ENCODE measurements at places on chromosomes 13 and 19. TPM values are rescaled to one million over a fixed set of nuclear protein-coding genes. Genes with fewer than 3 reads are reported as not detected.
A peak's percentile ranks its signal among the peaks of the same experiment; 100 is the strongest.

The ARHGEF7 gene
- 117 TPM for total RNA-seq

The AP1M2 gene
- 2.3 TPM for total RNA-seq

The ARGLU1 gene
- 112 TPM for total RNA-seq

The ZNF675 gene
- total RNA-seq: 2.0 TPM

The FAM216B gene
- not detected for total RNA-seq

The C19orf38 gene
- total RNA-seq: 2.4 TPM

The SELENOV gene
- total RNA-seq: not detected

The ATP4B gene
- not detected for total RNA-seq

The SLC6A16 gene
- 2.4 TPM for total RNA-seq

- H3K27me3 ChIP-seq: no peaks in the 10 kb centered on the region
- peaks cover 86% of the 10 kb centered on the region for H3K36me3 ChIP-seq
- no peak for DNase-seq
- no peak overlapping the region for H3K4me3 ChIP-seq
- H3K4me1 ChIP-seq: no peaks in the 10 kb centered on the region
- no peak overlapping the region for H3K27ac ChIP-seq
These were observed 8.0 kb downstream of the LENG1 start for GRCh38 chr19:54151362-54152035.

DNA sequence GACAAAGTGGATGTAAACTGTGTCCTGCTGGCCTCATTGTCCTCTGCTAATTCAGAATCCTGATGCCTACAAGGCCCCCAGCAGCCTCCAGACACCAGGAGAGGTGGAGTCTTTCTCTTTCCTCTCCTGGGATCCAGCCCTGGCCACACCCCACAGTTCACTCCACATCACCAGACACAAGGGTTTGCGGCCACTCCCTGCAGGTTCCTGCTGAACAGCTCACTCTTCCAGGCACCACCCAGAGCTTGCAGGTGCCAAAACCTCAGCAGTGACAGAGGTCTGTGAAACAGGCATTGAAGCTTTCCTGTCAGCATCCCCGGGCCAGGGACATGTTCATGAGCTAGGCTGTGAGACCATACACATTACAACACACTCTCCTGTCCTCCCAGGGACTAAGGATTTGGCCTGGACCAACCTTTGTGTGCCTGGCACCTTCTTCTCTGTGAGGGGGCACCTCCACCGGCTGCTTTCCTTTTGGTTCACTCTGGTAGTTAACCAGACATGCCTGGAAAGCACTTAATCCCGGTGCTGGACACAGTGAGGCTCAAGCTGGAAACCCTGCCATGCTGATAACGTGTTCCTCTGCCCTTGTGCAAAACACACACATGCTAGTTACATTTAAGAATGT lies 11.1 kb upstream of the ATP12A start:
- no peak for DNase-seq
- no peaks in the 10 kb centered on the region for H3K27me3 ChIP-seq
- no peaks in the 10 kb centered on the region for H3K36me3 ChIP-seq
- H3K4me3 ChIP-seq: no peak overlapping the region
- H3K4me1 ChIP-seq: peaks cover 4% of the 10 kb centered on the region
- H3K27ac ChIP-seq: no peak overlapping the region

GRCh38 chr13:42211704-42212464 lies 60.1 kb upstream of the AKAP11 start:
- no peak overlapping the region for H3K27ac ChIP-seq
- no peaks in the 10 kb centered on the region for H3K4me1 ChIP-seq
- DNase-seq: no peak
- no peak overlapping the region for H3K4me3 ChIP-seq

DNA sequence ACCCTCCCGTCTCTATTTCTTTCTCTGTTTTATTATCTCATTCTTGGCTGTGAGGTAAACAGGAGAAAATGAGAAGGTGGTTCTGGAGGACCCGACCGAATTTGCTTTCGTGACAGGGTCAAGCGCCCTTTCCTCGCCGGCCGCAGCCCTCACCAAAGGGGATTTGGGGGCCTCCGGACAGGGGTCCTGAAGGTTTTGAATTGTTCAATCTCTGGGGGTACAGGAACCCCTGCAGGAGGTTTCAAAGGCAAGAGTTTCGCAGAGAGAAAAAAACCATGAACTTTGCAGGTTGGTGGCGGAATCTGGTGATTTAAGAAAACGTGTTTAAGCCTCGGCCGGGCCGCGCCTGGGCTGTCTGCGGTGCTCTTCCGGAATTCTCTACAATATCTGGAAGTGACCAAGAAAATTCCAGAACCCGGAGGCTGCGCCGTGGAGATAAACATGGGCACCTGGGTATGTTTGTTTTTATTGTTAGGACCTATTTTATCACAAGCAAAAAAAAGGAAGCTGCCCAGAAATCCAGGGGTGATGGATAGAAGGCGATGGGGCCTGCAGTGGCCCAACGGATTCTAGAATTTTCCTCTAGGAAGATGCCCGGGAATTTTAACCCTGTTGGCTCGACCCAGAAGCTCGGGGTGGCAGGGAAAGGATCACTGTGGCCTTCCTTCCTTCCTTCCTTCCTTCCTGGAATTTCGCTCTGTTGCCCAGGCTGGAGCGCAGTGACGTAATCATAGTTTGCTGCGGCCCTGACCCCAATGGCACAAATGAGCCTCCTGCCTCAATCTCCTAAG lies 14.2 kb upstream of the PTBP1 start:
- DNase-seq: no peak
- peaks cover 3% of the 10 kb centered on the region for H3K4me1 ChIP-seq
- no peak overlapping the region for H3K27ac ChIP-seq
- peak overlapping the region; percentile 38 for H3K4me3 ChIP-seq

DNA sequence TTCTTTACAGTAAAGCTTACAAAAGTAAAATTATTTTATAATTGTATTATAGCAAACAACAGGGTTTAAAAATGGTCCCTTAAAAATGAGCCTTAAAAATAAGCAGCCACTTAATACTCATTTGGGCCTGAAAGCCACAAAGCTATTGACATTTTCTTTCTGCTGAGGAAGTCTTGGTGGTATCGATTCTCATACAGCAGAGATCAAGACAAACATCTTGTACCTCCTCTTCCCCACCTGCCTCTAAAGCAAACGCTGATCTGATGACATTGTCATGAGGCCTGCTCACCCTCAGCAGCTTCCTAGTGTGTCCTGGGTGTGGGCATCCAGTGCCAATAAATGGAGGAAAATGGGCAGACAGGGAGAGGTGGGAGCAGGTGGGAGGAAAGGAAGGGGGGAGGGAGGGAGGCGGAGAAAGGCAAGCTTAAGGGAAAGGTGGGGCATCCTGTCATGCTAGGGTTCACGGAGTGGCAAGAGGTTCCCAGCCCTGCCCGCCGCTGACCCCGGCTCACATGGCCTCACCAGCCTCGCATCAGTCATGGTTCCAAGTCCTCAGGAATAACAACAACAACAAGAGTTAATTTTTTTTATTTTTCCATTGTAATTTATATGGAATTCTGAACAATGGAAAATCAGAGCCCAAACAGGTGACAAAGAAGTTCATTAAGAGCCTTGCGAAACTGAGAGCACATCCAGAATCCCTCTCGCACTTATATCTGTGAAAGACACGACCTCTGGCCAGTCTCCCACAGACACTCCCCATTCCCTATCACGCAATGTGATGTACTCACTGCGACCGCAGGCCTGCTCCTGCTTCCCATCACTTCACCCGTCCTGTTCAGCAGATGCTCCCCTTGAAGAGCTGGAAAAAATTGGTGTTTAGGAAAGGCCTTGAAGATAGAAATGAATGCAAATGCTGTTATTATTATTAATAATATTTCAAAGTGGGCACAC lies 15.1 kb upstream of the ATP11A start:
- no peaks in the 10 kb centered on the region for H3K36me3 ChIP-seq
- no peak for DNase-seq
- no peaks in the 10 kb centered on the region for H3K4me1 ChIP-seq
- no peaks in the 10 kb centered on the region for H3K27me3 ChIP-seq

DNA sequence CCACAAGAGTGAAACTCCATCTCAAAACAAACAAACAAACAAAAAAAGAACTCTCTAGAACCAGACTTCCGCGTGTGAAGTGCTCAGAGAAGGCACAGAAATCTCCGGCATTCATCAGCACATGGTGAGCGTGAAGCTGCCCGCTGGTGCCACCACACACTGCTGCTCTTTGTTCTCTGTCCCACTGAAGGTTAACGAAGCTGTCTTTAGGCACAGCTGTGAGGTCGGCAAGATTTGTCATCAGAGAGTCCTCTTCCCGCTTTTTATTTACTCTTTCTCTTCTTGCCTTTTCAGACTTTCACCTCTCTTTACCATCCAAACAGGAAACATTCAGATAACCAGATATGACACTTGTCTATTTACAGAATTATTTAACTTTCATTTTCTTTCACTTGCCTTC lies 115.2 kb upstream of the ARGLU1 start:
- H3K36me3 ChIP-seq: no peaks in the 10 kb centered on the region
- H3K27me3 ChIP-seq: no peaks in the 10 kb centered on the region
- H3K4me1 ChIP-seq: no peaks in the 10 kb centered on the region
- DNase-seq: no peak
- H3K4me3 ChIP-seq: no peak overlapping the region

DNA sequence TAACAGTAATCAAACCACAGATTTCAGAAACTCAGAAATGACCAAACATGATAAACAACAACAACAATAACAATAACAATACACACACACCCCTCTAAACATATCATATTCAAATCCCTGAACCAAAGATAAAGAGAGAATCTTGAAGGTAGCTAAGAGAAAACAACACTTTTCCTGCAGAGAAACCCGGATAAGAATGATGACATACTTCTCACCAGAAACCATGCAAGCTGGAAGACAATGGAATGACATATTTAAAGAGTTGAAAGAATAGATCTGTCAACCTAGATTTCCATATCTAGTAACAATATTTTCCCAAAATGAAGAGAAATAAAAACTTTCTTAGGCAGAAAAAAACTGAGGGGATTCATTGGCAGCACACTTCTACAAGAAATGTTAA lies 138.1 kb downstream of the LIG4 start:
- H3K4me3 ChIP-seq: no peak overlapping the region
- H3K36me3 ChIP-seq: no peaks in the 10 kb centered on the region
- H3K27me3 ChIP-seq: no peaks in the 10 kb centered on the region
- DNase-seq: no peak

DNA sequence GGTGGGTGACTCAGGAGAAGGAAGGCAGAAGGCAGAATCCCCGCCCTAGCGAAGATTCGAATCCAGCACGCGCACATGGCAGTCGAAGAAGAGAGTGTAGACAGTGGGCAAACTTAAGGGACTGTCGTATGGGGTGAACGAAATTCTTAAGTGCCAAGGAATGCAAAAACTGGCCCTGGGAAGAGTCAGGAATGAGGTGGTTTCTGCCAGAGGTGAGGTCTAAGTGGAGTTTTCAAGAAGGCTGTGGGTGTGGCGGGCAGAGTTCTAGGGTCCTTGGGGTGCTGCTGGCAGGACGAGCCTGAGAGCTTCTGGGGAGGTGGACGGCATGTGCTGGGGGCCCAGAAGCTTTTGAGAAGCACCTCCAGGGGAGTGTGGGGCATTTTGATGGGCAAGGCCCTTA lies 63.9 kb upstream of the RNF113B start:
- H3K27me3 ChIP-seq: no peaks in the 10 kb centered on the region
- no peaks in the 10 kb centered on the region for H3K36me3 ChIP-seq
- no peak for DNase-seq
- H3K4me1 ChIP-seq: no peaks in the 10 kb centered on the region

GRCh38 chr19:16462757-16463250 lies 9.0 kb downstream of the EPS15L1 start:
- no peak overlapping the region for H3K27ac ChIP-seq
- DNase-seq: no peak
- H3K4me3 ChIP-seq: no peak overlapping the region
- no peaks in the 10 kb centered on the region for H3K36me3 ChIP-seq
- no peaks in the 10 kb centered on the region for H3K27me3 ChIP-seq

DNA sequence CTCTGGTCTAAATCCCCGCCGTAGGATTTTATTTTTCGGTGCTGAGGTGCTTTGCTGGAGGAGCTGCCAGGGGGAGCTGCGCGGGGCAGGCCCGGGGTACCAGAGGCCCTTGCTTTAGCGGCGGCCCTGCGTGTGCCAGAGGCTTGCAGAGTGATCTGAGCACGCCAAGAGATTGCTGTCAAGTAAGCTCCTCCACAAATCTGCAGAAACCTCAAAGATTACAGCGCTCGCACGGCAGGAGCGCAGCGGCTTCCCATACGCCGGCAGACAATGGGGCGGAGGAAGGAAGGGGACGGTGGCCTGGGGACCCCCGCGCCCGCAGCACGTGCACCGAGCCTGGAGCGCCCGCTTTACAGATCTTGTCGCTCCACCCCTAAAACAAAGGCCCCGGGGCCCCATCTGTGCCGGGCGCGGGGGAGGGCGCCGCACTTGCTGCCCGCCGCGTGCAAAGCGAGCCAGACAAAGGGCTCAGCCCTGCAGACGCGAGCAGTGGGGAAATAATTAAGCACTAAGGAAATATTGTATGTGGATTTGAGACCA lies 9.1 kb upstream of the C19orf12 start:
- H3K27ac ChIP-seq: no peak overlapping the region
- H3K4me1 ChIP-seq: peaks cover 13% of the 10 kb centered on the region
- no peaks in the 10 kb centered on the region for H3K36me3 ChIP-seq
- H3K4me3 ChIP-seq: peak overlapping the region; percentile 64

- H3K27ac ChIP-seq: no peak overlapping the region
- H3K4me1 ChIP-seq: peaks cover 16% of the 10 kb centered on the region
- DNase-seq: no peak
- H3K27me3 ChIP-seq: no peaks in the 10 kb centered on the region
- H3K36me3 ChIP-seq: no peaks in the 10 kb centered on the region
These were observed 3.3 kb downstream of the CSNK1G2 start for GRCh38 chr19:1944088-1944915.

GRCh38 chr13:108375034-108375433 lies 105.5 kb downstream of the TNFSF13B start:
- no peak overlapping the region for H3K4me3 ChIP-seq
- DNase-seq: no peak
- no peaks in the 10 kb centered on the region for H3K27me3 ChIP-seq
- no peak overlapping the region for H3K27ac ChIP-seq
- H3K36me3 ChIP-seq: no peaks in the 10 kb centered on the region
- no peaks in the 10 kb centered on the region for H3K4me1 ChIP-seq

DNA sequence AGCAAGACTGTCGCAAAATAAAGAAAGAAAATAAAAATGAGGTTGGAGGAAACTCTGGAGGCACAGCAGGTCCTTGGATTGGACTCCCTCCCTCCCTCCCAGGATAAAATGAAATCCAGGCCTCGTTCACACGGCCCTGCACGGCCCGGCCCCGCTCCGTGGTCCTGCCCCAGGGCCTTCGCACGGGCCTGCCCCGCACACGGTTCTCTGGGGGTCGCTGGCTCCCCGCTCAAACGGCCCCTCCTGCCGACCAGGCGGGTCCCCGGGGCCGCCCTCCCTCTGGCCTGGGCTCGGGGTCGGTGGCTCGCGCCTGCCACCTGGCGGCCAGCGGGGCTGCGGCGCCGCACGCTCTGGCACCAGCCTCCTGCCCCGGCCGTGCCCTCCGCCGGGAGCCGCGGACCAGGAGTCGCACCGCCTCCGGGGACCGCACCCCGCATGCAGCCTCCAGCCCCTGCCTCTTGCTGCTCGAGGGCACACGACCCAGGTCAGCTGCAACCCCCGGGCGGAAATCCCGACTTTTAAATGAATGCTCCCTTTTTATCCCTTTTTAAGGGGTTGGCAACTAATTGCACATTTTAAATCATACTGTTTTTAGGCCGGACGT lies 1.5 kb upstream of the WDR18 start:
- peaks cover 12% of the 10 kb centered on the region for H3K4me1 ChIP-seq
- peak overlapping the region; percentile 48 for H3K4me3 ChIP-seq
- H3K27ac ChIP-seq: no peak overlapping the region
- H3K36me3 ChIP-seq: peaks cover 3% of the 10 kb centered on the region
- H3K27me3 ChIP-seq: no peaks in the 10 kb centered on the region
- DNase-seq: no peak

- DNase-seq: no peak
- no peaks in the 10 kb centered on the region for H3K27me3 ChIP-seq
These were observed 301.9 kb upstream of the OBI1 start for GRCh38 chr13:78960881-78961280.

GRCh38 chr19:38648769-38649304 lies 1.4 kb downstream of the ACTN4 start:
- peaks cover 23% of the 10 kb centered on the region for H3K4me1 ChIP-seq
- DNase-seq: no peak
- H3K36me3 ChIP-seq: no peaks in the 10 kb centered on the region
- no peaks in the 10 kb centered on the region for H3K27me3 ChIP-seq
- H3K27ac ChIP-seq: peak overlapping the region; percentile 99
